ENCODE measurements at places on chromosomes 7 and 10.

DNA sequence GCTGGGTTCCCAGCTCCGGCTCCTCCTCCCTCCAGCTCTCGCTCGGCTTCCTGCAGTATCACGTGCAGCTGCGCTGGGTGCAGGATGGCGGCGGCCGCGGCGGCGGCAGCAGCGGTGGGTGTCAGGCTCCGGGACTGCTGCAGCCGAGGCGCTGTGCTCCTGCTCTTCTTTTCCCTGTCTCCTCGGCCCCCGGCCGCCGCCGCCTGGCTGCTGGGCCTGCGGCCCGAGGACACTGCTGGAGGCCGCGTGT lies at the start of gene CNNM1:
Gene CNNM1 (plus strand): TSS at position 53 of the 250 bp plus-strand sequence. CDS start 32 bp downstream, at position 85.
- DNase-seq = peak; percentile 2

GRCh38 chr10:67225226-67225625 lies 299.4 kb downstream of the LRRTM3 start:
- no peak for DNase-seq

DNA sequence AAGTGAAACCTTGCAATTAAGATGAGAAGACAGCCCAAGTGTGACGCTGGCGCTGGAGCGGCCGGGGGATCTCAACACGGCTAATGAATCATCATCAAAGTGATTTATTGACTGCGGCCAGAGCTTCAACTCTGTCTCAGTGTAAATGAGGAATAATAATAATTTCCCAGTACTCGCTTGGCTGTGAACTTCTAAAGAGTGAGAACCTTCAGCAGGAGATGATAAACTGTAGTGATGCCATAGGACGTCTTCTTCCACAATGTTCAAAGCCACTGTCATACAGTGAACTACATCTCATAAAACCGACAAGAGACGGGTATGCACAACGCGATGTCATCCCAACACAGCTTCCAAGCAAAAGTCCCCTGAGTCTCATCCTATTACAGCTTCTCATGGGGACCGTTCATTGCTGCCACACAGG lies 123.6 kb upstream of the NOBOX start:
- DNase-seq = no peak

DNA sequence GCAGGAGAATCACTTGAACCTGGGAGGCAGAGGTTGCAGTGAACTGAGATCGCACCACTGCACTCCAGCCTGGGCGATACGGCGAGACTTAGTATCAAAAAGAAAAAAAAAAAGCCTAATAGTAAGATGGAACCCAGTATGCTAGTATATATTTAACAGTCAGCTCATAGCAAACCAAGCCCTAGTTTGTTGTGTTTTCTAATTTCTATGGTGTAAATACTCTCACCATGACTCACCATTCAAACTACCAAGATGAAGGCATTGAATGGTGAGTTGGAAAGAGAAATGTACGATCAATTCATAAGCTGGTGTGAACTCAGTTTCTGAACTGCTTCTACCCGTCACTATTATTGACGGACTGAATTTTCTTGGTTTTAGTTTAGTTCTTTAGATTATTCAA lies 173.7 kb upstream of the KAT6B start:
- DNase-seq = no peak

- DNase-seq = no peak
Measured at GRCh38 chr7:50461695-50462094, 11.5 kb upstream of the FIGNL1 start.

DNA sequence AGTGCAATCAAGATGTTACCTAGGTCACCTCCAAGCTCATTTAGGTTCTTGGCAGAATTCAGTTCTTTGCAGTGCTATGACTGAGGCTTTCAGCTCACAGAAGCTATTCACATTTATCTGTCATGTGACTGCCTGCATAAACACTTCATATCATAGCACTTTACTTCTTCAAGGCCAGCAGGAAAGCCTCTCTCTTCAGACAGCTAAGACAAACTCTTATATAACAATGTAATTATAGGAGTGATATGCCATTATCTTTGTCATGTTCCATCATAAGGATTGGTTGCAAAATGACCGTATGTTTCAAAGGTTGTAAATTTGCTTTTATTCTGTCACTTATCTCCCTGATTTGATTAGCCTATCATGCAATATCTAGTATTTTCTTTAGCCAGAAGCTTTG lies 78.8 kb upstream of the TMEM196 start:
- DNase-seq = peak; percentile 6

DNA sequence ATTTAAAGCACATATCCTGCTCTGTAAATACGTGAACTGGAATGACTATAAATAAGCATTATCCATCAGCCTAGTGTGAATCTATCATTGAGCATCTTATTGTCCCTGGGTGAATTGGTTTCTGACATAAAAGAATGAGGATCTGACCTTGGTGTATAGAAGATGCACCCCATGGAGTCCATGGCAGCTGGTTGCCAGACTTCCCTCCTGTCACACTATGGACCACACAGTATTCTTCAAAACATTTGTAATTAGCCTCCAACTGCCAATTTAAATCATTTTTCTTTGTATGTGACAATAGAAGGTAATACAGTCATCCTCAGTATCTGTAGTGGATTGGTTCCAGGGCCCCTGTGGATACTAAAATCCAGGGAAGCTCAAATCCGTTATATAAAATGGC lies 238.1 kb upstream of the ZWINT start:
- DNase-seq = no peak

GRCh38 chr7:55423891-55424290 lies 58.8 kb downstream of the LANCL2 start:
- no peak for DNase-seq

GRCh38 chr7:127632276-127632910 lies 14.5 kb upstream of the PAX4 start:
- DNase-seq = no peak

DNA sequence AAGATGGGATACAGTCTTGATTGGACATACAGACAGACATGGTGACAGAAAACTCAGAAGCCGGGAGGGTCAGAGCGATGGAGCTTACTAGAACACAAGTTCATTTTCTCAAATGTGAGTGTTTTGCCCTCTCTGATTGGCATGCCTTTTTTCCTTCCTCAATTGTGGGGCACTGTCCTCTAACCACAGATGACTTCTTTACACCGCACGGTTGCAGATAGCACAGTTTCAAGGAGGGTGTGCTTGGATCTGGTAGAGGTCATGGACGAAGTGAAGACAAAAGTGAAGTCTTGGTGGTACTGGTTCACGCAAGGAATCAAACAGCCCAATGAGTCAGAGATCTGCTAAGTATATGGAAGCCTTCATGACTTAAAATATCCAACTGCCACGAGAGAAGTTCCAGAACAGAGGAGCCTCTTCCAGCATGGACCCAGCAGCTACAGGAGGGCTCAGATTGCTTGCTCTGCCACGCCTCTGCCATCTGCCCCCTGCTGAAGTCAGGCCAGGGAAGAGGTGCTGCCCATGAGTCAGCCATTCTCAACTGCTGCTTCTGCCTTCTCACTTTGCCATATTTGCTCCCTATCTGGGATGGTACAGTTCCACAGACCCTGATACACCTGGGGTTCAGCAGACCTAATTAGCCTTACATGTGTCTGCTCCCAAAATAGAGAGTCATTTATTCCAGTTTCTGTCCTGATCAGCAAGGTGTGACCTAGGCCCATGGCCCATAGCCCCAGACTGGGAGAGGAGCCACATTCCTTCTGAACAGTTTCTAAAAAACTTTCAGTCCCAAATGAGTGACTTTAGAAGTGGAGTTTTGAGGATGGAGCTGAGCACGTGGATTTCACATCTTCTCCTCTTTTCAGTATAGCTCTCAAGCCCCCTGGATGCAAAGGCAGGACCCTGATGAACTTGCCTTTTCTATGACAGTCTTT lies 413.8 kb downstream of the KCNMA1 start:
- DNase-seq = no peak

GRCh38 chr7:99305473-99306260 lies 20.0 kb upstream of the ARPC1A start:
- no peak for DNase-seq

DNA sequence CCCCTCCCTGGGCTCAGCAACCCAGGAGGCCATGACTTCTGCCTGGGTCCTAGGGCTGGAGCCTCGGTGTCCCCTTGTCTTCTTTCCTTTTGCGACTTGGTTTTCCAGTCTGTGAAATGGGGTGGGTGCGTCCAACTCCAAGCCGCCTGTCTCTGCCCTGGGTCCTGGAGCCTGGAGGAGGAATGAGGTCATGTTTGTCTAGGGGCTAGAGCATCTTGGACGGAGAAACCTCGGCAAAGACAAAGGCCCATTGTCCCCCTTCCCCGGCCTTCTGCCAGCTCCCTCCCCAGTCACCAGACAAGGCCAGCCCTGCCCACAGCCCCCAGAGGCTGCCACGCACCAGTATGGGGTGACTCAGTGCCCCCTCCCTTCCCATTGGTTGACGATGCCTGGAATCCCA lies 39.8 kb upstream of the ELN start:
- no peak for DNase-seq

DNA sequence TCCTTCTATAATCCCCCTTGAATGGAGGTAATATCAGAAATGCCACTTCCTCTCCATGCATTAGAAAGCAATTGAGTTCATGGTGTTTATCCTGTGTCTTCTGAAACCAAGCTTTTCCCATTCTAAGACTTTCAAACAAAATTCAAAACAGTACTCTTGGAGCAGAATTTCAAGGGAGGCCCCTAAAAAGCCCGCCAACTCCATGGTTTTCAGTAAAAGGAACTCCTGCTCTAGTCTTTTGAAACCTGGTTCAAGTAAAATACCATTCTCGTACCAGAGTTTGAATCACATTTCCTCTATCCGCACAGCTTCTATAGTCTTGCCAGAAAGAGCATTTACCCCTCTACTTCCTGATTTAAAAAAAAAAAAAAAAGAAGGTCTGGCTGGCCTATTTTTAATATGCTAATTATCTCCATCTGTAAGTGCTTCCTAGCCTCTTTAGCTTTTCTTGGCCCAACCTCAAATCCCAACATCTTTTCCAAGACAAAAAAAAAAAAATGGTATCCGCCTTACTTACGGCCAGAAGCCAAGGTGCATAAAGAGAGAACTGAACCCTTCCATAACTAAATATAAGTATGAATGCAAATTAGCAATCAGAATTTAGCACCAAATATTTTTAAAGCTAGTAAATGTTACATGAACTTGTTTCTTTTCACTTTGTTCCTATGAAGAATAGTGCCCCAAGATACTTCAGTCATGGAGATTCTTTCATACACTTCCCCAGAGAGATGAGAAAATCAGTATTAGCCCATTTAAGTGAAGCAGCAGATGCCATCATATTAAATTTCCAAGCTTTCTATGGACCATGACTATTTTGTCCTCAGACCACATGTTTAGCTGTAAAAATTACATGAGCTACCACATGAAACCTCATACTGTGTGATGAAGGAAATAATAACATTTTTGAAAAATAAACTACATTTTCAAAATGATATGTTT lies 199.9 kb upstream of the FAM3C start:
- no peak for DNase-seq

GRCh38 chr10:50508315-50509051 lies 115.3 kb downstream of the SGMS1 start:
- DNase-seq = no peak

- DNase-seq = no peak
Measured at GRCh38 chr7:94284104-94284503, 110.6 kb upstream of the COL1A2 start.

DNA sequence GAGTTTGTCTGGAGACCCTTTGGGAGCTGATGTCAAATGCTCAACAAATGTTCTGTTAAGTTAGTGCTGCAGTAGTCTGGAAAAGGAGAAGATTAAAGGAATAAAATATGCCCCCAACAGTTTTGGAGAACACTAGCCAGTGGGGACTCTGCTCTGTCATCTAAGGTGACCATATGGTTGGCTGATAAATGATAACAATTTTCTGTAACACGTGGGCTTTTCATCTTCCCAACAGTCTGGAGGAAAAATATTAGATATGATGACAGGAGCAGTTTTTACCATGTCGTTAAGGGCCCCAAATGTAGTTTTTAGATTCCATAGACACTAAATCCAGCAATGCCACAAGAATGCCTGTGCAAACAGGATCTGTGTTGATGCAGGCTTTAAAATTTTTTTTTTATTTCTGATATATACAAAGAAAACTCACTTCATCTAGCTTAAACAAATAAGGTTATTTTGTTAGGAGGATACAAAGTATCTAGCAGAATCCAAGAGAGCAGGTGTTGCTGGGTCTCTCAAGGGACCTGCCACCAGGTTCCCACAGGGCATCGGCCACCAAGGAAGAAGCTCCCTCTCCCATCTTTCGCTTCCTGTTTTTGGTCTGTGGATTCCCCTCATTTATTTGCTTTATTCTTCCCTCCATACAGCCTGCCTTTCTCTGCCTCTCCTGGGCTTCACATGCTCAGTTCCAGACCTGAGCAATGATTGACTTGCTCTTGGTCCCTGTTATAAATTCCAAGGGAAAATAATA lies 6.2 kb upstream of the CFAP58 start:
- no peak for DNase-seq

DNA sequence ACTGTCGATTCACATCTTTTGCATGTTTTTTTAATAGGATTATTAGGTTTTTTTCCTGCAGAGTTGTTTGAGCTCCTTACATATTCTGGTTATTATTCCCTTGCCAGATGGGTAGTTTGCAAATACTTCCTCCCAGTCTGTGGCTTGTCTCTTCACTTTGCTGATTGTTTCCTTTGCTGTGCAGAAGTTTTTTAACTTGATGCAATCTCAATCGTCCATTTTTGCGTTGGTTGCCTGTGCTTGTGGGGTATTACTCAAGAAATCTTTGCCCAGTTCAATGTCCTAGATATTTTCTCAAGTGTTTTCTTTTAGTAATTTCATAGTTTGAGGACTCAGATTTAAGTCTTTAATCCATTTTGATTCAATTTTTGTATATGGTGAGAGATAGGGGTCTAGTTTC lies 95.4 kb downstream of the TBXAS1 start:
- DNase-seq = no peak

GRCh38 chr10:88254091-88254490 lies 329.0 kb downstream of the RNLS start:
- DNase-seq = no peak

DNA sequence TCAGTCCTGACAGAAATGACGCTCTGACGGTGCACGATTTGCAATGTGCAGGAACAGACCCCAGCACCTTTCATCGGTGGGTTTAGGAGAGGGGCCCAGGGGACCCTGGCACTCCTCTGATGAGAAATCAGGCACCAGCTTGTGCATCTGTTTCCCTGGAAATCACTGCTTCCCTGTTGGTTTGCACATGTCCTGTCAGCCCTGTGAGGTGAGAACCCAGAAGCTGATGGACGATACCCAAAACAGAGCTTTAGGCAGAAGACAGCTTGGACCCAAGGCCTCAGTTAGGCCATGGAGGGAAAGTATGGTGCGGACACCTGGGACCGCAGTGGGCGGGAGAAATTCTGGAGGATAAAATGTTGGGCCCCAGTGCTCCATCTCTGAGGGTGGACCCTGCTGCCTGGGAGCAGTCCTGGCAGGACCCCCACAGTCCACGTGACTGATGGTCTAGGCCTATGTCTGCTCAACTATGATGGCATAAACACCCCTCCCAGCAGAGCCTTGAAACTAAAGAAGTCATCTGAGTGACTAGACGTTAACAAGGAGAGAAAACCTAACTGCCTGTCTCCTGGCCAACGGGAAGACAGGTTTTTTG lies 242.8 kb downstream of the PTPRN2 start:
- DNase-seq = no peak

Data from NCI-H1436 (cell line).